Body of pancreas (tissue), 4 donors: ENCODE measurements at places on chromosomes 2 and 18. TPM values are rescaled to one million over a fixed set of nuclear protein-coding genes. Genes with fewer than 3 reads are reported as not detected.

Gene GREB1
- total RNA-seq, result 10.4 TPM

- H3K36me3 ChIP-seq, result no peaks in the 10 kb centered on the region
- no peaks in the 10 kb centered on the region for H3K27me3 ChIP-seq
- H3K4me1 ChIP-seq, result peaks cover 4% of the 10 kb centered on the region
- no peak overlapping the region for H3K27ac ChIP-seq
- no peak overlapping the region for H3K4me3 ChIP-seq
- no peak for DNase-seq
Observed at GRCh38 chr2:85187069-85187468, 53.9 kb downstream of the TCF7L1 start.

Gene SLC1A4
- total RNA-seq, result 14.5 TPM

DNA sequence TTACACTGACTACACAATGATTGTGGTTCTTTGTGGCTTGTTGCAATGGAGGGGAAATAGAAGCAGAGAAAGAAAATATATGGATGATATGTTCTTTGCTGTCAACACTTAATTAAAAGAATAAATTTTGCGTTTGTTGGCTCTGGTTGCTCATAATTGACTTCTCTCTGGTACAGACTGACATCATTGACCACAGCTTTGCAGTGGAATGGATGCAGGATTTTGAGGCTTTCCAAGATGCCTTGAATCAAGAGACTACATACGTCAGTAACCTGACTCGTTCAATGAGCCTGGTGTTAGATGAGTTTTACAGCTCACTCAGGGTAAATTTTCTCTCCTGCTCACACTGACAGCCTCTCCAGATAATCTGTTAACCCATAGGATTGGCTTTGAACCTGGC lies 9.9 kb downstream of the GPN1 start:
- DNase-seq, result no peak
- no peaks in the 10 kb centered on the region for H3K27me3 ChIP-seq
- H3K27ac ChIP-seq, result no peak overlapping the region
- no peaks in the 10 kb centered on the region for H3K4me1 ChIP-seq

DNA sequence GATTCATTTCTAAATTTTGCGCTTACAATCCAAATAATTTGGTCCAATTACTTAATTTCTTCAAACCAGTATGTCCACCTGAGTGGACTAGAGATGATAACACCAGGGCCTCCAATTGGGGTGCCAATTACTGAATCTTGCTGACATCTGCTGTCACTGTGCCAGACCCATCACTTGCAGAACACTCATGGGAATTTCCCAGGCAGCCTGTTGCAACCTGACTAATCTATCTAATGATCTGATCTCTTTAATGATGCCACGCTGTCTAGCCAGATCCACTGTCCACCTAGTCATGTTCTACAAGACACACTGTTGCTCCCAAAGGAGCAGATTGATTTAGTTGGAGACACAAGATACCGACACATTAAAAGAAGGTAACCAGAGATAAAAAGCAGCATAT lies 11.8 kb upstream of the LRP1B start:
- DNase-seq, result no peak
- H3K27ac ChIP-seq, result no peak overlapping the region
- H3K4me1 ChIP-seq, result no peaks in the 10 kb centered on the region
- H3K27me3 ChIP-seq, result no peaks in the 10 kb centered on the region
- H3K36me3 ChIP-seq, result no peaks in the 10 kb centered on the region

Gene MEP1B
- not detected for total RNA-seq

- no peaks in the 10 kb centered on the region for H3K4me1 ChIP-seq
- H3K4me3 ChIP-seq, result no peak overlapping the region
- no peak for DNase-seq
- H3K27ac ChIP-seq, result no peak overlapping the region
Observed at GRCh38 chr18:57125627-57126026, 21.3 kb upstream of the BOD1L2 start.
